ENCODE measurements at places on chromosomes 16 and 17.

GRCh38 chr17:82100502-82101298, 2.7 kb upstream of the FASN start:
- no peak for DNase-seq

DNA sequence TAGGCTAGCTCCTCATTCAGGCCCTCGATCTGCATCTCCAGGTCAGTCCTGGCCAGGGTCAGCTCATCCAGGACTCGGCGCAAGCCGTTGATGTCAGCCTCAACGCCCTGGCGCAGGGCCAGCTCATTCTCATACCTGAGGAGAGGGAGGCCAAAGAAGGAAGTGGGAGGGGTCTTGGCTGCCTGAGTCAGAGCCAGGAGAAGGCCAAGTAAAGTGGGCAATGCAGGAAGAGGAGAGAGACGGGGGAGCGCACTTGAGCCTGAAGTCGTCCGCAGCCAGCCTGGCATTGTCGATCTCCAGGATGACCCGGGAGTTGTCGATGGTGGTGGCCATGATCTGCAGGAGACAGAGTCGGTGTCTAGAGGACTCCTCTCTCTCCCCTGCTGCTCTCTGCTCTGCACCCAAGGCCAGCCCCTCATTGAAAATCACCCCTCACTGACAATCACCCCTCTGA, 1.8 kb downstream of the KRT15 start:
- no peak for DNase-seq

DNA sequence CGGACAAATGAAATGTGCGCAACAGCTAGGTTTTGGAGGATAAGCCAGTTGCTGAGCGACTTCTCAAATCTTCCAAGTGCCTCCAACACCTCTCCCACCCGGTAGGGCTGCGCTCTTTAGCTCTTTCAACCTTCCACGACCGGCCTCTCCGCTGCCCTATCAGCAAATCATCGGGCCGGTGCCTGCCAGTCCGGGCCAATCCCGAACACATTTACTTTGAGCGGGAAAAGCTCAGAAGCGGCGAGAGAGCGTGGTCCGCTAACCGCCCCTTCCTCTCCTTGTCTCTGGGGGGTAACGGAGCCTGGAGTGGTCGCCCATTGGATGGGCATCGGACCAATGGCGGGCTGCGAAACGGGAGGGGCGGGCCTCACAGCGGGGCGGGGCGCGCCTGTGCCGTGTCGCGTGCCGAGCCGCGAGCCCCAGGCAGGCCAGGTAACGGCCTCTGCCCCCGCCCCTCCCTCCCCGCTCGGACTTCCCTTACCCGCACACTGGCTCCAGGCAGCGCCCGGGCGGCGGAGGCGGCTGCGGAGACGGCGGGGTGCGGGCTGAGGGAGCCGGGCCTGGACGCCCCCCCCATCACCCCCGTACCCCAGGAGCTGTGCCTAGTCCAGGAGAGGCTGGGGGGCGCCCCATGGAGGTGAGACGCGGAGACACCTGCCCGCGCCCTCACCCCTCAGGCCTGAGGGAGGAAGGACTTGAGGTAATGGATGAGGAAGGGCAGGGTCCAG, at the start of gene MEIOC:
MEIOC (plus strand) TSS at position 486 of the 728 bp plus-strand sequence; CDS start at position 632, 146 bp downstream.
- DNase-seq, result no peak

GRCh38 chr17:48194097-48194550, 86.6 kb downstream of the SNX11 start:
- DNase-seq, result peak; percentile 85

DNA sequence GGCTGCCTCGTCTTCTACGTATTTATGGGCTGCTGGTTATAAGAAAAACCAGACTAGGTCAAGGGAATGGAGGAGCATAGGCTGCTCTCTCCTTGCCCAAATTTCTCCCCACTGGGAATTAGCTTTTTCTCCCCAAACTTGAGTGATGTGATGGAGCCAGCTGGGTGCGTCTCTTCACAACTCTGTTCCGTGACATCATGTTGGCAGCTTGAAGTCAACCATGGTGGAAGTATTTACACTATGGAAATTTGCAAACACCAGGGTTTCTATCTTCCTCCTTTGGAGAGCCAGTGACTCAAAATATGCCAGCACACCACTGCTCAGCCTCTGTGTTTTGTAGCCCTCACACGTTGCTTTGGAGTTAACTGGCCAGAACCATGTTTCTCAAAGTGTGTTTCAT, 78.1 kb downstream of the OR1D5 start:
- no peak for DNase-seq

GRCh38 chr17:8131844-8132441, 8.0 kb upstream of the HES7 start:
- DNase-seq, result peak; percentile 72

DNA sequence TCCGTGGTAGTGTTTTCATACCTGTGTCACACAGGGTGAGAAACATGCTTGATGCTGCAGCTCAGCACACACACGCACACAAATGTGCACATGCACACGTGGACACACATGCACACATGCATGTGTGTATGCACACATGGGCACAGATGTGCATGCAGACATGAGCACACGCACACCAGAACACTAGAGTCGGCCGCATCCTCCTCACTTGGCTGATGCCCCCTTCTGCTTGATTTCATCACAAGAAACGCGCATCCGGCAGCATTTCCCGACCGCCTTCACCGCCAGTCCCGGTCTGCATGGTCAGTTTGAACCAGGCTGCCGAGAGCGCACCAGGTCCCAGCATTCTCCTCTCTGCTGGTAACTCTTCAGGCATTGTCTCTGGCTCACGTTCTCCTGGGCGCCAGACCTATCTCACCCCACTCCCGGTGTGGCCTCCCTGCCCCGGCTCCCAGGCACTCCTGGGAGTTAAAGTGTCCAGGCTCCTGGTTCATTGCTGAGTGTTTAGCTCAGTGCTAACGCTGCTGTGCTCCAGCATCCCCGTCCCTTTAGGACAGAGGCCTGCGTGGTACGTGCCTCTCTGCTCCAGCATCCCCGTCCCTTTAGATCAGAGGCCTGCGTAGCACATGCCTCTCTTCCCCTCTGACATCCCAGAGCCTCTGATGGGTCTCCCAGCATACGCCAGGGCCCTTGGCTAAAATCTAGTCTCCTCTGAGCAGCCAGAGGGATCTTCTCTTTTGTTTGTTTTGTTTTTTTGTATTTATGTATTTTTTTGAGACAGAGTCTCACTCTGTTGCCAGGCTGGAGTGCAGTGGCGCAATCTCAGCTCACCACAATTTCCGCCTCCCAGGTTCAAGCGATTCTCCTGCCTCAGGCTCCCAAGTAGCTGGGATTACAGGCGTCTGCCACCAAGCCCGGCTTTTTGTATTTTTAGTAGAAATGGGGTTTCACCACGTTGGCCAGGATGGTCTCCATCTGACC, 16.0 kb downstream of the BAIAP2 start:
- DNase-seq, result no peak

- DNase-seq, result no peak
Observed at GRCh38 chr16:456891-457483, 31.5 kb downstream of the RAB11FIP3 start.

DNA sequence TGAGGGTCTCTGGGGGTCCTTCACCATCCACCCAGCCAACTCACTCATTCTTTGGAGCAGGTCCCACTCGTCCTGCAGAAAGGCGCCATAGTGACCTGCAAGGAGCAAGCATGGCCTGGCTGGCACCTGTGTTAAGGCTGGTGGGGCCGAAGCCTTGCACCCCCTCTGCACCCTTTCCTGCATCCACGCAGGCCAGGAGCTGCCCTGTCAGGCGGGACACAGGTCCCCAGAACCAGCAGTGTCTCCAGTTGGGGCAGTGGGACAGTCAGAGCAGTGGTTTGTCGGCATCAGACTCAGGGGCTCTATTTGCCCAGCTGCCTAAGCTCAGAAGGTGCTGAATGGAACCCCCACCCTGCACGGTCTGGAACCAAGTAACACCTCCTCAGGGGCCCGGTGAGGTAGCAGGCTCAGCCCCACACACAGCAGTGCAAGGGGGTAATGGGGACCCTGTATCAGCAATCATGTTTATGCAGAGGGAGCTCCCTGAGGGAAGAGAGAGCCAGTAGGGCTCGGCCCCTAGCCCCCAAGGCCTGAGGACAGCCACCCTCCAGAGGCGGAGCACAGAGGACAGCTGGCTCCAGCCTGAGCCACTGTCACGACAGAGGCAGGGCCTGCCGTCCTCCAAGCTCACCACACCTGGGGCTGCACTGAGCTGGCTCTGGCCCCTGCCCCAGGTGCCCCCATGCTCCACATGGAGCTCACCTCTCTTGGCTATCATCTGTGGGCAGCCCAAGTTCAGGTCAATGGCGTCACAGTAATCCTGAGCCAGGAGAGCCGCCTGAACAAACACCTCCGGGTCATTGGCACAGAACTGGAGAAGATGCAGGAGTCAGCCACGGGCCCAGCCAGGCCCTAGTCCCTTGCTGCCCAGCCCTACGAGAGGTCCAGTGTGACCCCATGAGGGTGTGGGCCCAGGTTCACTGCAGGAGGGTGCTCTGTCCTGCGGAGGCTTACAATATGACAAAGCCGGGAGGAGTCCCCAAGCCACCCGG, 1.9 kb downstream of the DUS1L start:
- no peak for DNase-seq

- DNase-seq, result no peak
Observed at GRCh38 chr16:11669380-11670146, 1.3 kb downstream of the SNN start.

DNA sequence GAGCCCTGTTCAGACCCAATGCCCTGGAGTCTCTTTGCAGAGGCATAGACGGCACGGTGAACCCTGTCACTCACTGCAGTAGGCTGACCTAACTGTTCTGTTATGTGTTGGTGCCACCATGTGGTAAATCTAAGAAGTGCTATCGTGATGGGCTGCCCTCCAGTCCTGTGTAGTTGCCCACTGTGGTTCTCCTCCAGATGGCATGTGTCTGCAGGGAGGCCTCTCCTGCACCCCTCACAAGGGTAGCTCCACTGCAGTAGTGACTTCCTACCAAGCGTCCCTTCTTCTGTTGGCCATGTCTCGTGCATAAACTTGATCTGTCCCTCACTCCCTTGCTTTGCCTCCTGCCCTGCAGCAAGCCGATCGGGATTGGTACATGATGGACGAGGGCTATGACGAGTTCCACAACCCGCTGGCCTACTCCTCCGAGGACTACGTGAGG, 5.8 kb downstream of the DHX38 start:
- peak; percentile 62 for DNase-seq

DNA sequence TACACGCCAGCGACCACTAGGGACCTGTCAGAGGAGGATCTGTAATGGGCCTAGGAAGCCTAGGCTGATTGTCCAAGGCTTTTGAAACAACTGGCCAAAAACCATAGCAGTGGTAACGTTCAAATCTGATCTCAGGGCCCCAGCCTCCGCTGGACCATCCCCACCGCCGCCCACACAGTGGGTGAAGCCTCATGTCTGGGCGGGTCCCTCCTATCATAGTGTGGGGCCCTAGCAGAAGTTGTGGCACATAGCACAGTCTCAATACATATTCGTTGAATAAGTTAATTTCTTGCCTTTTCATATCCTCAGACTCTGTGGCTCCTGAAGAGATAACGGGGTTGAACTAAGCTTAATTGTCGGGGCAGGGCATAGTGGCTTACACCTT, 818 bp downstream of the DPH1 start:
- DNase-seq, result no peak

DNA sequence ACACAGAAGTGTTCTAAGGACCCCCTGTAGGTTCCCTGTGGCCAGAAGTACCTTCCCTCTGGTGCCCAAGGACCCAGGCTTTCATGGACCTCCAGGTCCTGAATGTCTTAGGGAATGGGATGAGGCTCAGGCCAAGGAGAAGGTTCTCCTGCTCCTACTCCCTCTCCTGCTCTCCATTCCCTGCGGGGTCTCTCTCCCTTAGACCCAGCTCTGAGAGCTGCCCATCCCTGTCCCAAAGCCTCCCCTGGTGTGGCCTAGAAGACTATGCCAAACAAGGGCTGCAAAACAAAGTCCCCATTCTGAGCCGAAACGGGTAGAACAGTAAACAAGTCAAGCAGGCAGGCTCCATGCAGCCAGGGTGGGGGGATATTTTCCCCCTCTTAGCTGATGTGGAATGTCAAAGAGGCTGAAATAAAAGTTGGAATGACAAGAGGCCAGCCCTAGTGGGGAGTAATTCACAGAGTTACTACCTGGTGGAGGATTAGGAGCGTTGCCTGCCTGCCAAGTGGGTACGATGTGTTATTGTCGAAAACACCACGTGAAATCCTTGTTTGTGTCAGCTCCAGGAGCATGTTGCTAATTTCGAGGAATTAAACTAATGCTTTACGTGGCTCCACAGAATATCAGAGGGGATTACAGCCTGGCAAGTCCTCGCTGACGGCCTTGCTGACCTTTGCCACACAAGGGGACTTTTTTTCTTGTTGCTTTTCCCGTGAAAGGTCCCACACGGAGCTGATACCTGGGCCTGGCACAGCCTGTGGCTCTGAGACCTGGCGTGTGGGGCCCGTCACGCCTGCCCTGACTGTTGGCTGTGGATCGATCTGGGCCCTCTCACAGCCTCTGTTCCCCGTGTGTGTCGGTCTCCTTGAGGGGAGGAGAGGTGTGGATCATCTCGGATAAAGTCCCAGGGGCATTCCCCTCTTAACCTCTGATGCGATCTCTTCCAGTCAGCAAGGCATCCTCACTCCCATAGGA, 2.9 kb downstream of the WFIKKN2 start:
- no peak for DNase-seq

GRCh38 chr17:11813871-11814270, 183.4 kb downstream of the ZNF18 start:
- peak; percentile 1 for DNase-seq

DNA sequence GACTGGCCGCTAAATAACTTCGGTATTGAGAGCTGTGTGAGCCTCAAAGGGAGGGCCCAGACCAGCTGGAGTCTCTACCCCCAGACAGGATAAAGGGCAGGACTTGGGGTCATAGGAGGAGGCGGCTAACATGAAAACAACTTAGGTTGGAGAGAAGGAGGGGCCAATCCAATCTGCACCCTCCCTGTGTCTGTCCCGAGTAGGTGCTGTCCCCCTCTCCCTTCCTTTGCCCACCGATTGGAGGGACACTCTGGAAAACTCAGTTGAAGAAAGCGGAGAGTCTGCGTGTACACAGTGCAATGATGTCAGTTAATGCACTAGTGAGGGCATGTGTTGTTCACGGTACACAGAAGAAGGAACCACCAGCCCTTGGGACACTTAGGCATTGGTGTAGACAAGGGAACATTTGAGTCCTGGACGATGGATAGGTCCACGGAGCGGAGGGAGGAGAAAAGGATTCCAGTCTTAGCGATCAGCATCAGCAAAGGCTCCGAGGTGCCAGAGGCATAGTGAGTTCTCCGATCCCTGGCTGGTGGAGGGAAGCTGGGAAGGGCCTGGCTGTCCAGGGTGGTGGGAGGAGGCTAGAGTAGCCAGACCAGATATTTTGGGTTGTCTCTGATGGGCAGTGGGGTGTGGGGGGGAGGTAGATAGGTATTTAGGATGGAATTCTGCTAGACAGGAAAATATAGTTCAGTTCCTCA, 761 bp downstream of the NOL3 start:
- DNase-seq, result no peak

Measured in HT1080 (cell line).